Activated naive CD4-positive, alpha-beta T cell treated with anti-CD3 and anti-CD28 coated beads, Interleukin-2, amount 50 U/mL, for 16 hours (primary cell): ENCODE measurements at places on chromosomes 1 and 21.
A peak's percentile ranks its signal among the peaks of the same experiment; 100 is the strongest.

- DNase-seq = no peak
Observed at GRCh38 chr21:34553151-34553952, 41.3 kb upstream of the KCNE1 start.

DNA sequence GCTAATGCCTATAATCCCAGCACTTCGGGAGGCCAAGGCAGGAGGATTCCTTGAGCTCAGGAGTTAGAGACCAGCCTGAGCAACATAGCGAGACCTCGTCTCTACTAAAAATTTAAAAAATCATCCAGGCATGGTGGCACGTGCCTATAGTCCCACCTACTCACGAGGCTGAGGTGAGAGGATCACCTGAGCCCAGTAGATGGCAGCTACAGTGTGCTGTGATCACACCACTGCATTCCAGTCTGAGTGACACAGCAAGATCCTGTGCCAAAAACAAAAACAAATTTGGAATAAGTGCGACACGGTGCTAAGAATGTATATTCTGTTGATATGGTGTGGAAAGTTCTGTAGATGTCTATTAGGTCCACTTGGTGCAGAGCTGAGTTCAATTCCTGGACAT lies 15.1 kb downstream of the USP33 start:
- no peak for DNase-seq

GRCh38 chr21:36615274-36615964 lies 83.5 kb upstream of the SIM2 start:
- no peak for DNase-seq

DNA sequence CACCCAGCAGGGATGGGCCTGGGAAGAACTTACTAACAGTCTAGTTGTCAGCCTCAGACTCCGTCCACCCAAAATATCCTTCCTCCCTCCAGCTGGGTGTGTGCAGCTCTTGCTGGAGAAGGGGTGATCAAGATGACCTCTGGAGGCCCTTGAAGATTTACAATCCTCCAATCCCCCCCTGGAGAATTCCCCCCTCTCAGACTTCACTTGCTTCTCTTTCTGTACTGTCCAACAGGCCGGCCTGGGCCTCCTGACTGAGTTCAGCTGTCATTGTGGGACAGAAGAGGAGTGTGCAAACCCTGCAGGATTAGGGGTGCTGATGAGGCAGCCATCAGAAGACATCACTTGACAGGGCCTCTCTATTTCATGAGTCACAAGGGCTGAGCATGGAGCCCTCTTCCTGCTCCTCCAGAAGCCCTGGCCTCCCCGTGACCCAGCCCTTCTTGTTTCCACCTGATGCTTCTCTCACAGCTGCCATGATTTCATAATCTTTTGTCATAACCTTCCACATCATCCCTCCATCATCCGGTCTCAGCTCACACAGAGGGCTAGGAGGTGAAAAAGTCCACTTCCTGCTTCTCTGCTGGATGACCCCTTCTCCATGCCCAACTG lies 17.5 kb upstream of the IGFN1 start:
- no peak for DNase-seq

GRCh38 chr1:79741720-79742421 lies 735.3 kb upstream of the ADGRL4 start:
- no peak for DNase-seq

GRCh38 chr1:104182251-104182650 lies 432.6 kb downstream of the AMY1C start:
- no peak for DNase-seq

GRCh38 chr1:917076-917459 lies 6.7 kb upstream of the SAMD11 start:
- DNase-seq = no peak

DNA sequence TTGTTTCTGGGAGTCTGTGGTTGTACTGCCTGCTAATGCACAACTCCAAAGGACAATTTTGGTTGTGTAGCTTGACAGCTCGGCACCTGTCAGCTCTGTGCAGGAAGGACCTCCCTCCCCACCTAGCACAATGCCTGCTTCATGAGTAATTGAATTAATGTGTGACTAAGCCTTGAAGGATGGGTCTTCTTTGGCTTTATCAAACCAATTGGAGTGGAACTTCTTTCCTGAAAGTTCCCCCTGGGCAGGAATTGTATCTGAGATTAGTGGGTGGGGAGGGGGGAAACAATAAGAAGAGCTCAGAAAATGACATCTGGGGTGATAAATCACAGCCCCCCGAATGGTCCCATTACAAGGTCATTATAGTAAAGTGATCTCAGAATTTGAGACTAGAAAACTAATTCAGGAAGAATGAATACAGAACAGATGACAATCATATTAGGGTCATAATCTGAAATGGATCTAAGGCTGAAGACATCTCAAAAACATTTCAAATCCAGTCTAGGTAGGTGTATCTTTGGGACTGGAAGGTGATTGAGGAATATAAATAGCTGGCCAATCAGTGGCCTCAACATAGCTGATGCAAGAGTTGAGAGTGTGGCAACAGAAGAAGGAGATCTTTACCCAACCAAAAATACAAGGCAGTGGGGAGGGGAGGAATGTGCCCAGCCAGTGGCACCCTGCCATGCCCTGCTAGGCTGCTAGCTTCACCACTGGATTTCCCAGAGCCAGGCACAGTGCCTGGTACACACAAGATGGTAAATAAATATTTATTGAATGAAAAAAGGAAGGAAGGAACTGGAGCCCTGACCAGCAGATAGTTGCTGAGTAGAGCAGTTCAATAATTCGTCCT lies 10.1 kb upstream of the SESN2 start:
- peak; percentile 54 for DNase-seq

DNA sequence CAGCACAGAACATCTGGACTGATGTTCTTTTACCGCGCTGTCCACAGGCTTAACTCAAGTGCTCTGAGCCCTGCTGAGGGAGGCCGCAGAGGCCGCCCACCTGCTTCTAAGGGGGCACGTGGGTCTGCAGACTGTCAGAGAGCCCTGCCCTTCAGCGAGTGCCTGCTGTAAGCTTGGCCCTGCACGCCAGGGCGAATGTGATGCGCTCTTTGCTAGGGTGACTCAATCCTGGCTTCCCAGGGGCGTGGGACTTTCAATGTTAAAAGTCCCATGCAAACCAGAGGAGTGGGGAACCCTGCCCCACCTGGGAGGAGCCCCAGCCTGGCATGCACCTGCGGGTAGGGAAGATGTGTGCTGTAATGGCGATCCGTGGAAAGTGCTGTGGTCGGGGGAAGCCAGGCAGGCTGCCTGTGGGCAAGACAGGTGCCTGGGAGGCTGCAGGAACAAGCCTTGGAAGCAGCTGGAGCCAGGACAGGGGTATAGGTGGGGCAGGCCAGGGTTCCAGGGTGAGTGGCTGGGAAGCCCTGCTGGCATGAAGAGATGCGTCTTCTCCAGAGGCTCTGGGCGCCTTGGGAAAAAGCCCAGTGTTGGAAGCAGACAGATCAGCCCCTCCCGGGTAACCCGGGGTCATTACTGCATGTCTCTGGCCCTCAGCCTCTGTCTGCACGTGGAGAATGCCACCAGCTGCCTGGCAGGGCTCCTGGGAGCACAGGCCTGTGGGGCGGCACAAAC lies 594 bp upstream of the PANK4 start:
- peak; percentile 67 for DNase-seq

GRCh38 chr1:187481581-187482148 lies 652.9 kb downstream of the PLA2G4A start:
- no peak for DNase-seq

DNA sequence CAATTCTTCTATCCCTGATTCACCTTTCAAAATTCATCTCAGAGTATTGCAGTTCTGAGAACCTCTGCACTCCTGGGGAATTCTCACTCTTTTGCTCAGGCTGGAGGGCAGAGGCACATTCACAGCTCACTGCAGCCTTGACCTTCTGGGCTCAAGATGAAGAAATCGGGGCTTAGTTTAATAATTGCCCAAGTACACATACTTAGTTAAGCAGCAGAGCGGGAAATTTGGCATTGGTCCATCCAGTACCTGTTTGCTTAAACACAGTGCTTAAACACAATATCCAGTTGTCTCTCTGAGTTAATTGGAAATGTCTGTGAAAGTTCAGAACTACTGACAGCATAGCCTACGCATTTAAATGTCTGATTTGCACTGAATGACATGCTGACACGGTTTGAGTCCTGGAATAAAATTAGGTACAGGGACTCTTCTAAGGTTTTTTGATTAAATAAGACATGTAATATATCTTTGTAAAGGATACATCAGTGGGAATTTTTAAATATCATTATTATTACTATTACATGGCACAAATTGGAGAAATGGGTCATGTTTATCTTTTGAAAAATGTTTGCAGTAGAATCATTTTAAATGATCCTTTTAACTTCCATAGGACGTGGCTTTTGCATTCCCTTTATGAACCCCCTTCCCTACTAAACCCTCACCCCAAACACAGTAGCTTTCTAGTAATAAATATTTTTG lies 337.4 kb downstream of the SRGAP2C start:
- no peak for DNase-seq

DNA sequence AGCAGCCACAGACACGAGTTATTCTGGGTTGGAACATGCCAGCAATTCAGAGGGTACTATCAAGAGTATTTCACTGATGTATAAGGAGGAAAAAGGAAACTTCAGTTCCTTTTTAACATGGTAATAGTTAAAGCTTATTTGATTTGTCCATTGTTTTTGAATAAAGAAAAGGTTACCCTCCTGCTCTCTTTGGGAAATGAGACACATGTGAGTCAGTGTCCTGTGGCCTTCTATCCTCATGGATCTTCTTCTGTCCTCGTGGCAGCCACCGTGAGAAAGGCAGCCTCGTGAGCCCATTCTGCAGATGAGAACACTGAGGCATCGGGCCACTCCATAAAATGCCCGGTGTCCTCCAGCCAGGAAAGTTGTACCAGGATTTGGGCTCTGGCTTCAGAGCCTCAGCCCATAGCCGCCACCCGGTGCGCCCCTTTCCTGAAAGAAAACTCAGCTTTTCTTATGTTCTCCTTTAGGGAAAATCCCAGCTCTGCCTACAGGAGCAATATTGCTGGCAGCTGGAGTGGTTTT lies 24.8 kb downstream of the KCNAB2 start:
- no peak for DNase-seq

GRCh38 chr1:116766616-116767469 lies 12.6 kb downstream of the CD2 start:
- no peak for DNase-seq

DNA sequence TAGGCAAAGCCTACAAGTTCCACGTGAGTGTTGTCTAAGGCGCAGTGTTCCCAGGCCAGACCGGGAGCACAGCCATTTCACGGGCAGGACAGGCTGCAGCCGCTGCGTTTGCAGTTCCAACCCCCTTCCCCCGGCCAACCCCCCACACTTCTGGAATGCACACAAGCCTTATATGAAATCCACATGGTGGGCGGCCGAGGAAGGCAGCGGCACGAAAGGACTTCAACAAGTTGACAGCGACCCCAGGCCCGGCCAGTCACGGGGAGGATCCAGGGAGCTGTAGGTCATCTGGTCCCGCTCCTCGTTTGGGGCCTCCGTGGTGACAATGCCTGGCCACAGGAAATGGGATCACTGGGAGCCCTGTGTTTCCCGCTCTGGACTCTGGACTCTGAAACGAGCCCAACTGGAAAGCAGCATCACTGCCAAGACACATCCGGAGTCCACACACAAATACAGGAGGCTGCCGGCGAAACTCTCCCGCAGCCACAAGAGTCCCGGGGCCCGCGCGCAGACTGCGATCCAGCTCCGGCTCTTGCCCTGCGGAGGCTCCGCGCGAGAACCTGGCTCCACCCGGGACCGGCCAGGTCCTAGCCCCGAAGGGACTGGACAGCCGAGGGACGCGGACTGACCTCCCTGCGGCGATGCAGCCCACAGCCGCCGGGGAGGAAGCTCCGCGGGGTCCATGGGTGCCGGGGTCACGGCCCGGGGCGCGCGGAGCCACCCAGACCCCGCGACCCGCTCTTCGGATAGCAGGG lies 794 bp downstream of the NID1 start:
- peak; percentile 17 for DNase-seq

DNA sequence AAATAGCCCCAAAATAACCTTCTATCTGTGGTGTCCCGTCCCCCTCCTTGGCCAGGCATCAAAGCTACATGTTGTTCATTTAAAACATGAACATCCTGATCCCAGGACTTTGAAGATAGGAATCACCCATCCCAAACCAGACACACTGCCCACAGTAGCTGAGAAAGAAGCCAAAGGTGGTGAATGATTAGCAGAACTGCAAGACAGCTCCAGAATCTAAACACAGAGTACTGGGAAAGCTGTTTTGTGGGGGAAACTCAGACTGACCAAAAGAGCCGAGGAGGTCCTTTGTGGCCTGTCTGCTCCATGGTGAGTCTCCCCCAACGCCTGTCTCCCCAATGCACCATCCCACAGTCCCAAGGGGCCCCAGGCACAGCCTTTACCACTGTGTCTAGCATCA lies 7.3 kb upstream of the TEDDM1 start:
- DNase-seq = no peak

GRCh38 chr1:37723072-37723389 lies 30.7 kb downstream of the CDCA8 start:
- no peak for DNase-seq

GRCh38 chr1:151165281-151165737 lies 393 bp downstream of the LYSMD1 start:
- no peak for DNase-seq

DNA sequence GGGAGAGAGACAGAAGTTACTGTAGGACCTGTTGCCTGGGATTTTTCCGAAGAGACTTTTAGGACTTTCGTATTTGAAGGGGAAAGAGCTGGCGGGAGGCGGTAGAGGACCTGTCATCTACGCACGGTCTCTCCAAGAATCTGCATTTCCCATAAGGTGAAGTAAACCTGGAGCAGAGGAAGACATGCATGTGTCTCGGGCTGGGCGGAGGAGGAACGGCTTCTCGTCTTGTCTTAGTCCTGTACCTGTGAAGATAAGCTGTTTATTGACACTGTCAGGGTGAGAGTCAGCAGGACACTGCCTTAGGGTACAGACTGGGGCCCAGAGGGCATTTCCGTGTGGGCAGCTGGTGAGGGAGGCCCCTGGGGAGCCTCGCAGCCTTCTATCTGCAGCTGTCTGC lies 123.4 kb upstream of the COL6A1 start:
- no peak for DNase-seq

DNA sequence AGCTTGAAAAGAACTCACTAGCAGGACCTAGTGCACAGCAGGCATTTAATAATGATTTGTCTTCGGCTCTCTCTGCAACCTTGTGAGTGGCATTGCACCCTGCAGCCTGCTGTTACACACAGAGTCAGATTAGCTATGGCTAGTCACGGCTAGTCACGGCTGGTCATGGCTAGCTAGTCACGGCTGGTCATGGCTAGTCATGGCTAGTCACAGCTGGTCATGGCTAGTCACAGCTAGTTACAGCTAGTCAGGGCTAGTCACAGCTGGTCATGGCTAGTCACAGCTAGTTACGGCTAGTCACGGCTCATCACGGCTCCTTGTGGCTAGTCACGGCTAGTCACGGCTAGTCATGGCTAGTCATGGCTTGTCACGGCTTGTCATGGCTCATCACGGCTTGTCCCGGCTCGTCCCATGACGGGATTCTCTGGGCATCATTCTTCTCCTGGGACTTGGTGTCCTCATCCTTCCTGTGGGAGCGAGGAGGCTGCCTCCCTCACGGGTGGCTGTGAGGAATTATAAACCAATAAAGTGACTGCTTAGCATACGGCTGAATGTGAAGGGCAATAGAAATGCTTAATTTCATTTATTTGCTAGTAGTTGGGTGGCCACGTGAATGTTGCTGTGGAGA lies 12.5 kb upstream of the KIF26B start:
- DNase-seq = no peak

GRCh38 chr1:242187171-242187570 lies 188.3 kb upstream of the MAP1LC3C start:
- no peak for DNase-seq

GRCh38 chr1:63592536-63593302 lies 492 bp upstream of the PGM1 start:
- DNase-seq = no peak
